ENCODE measurements at places on chromosomes 2 and 18. TPM values are rescaled to one million over a fixed set of nuclear protein-coding genes. Genes with fewer than 3 reads are reported as not detected.

GRCh38 chr2:187505065-187505672 is 49.1 kb downstream of the TFPI start:
- no peak for DNase-seq

GRCh38 chr2:9696731-9697130 is 65.9 kb upstream of the YWHAQ start:
- DNase-seq, result no peak

Gene ALPG
- total RNA-seq, result not detected

Gene ASB3
- 27.9 TPM for total RNA-seq

DNA sequence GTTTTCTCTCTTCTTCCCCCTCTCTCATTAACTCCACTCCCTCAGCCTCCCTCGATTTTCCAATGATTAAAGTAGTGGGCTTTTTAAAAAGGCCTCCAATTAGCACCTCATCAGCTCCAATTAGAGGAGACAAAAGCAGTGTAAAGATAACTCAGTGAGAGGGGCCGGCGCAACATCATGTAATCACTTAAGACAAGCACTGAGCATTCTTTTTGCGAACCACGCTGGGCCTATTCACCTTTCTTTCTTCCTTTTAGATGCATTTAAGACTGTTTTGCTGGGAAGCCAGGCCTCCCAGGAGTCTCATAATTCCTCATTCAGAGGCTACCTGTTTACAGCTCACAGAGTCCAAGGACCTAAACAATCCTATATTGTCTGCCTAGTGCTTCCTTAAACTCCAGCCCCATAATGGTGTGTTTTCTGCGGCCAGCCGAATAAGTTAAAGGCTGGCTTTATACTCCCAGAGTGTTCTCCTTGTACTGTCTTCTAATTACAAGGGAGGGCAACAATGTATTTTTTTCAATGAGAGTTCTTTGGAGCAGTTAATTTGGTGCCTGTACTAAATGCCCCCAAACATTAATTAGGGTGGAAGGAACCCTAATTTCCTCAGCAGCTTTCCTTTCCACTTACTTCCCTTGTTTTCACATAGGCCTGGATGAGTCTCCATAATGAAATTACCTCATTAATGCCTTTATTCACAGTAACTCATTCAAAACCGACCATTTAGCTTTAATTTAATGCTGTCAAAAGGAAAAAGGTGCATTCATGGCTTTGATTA is 28.0 kb upstream of the LMAN1 start:
- DNase-seq, result no peak

GRCh38 chr2:224466304-224466895 is 64.5 kb upstream of the FAM124B start:
- no peak for DNase-seq

DNA sequence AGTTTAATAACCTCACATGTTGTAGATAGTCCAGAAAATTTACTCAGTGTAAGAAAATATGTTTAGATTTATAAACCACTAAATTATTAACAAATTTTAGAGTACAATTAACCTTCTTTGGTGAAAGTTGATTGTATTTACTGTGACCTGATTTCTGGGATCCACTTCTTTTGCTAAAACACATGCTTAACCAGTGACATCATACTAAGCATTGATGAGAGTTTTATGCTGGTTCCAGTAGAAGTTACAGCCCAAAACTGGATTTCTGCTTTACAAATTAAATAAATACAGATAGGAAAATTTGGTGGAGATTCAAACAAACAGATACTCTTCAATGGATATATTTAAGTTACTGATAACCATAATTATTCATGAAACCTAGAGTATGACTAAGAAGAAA is 40.9 kb downstream of the RBBP8 start:
- no peak for DNase-seq

DNA sequence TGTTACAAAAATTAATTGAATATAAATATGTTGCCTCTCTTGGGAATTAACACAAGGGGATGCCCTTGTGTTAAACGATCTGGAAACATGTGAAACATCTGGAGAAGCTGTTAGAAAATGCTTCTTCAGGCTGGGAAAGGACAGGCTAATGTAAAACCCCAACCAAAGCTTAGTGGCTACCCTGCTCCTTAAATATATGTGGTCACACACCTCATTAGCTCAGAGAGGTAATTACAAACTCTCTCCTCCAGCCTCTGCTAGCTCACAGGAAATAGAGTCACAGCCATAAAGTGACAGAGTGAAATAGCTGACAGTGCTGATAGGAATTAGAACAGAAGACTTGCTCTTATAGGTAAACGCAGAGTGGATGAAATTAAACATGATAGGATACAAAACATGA is 155.9 kb downstream of the RAB3GAP1 start:
- no peak for DNase-seq

- DNase-seq, result no peak
Measured at GRCh38 chr2:169087757-169088379, 18.5 kb downstream of the DHRS9 start.

GRCh38 chr2:15619076-15619475 is 27.4 kb downstream of the DDX1 start:
- no peak for DNase-seq

DNA sequence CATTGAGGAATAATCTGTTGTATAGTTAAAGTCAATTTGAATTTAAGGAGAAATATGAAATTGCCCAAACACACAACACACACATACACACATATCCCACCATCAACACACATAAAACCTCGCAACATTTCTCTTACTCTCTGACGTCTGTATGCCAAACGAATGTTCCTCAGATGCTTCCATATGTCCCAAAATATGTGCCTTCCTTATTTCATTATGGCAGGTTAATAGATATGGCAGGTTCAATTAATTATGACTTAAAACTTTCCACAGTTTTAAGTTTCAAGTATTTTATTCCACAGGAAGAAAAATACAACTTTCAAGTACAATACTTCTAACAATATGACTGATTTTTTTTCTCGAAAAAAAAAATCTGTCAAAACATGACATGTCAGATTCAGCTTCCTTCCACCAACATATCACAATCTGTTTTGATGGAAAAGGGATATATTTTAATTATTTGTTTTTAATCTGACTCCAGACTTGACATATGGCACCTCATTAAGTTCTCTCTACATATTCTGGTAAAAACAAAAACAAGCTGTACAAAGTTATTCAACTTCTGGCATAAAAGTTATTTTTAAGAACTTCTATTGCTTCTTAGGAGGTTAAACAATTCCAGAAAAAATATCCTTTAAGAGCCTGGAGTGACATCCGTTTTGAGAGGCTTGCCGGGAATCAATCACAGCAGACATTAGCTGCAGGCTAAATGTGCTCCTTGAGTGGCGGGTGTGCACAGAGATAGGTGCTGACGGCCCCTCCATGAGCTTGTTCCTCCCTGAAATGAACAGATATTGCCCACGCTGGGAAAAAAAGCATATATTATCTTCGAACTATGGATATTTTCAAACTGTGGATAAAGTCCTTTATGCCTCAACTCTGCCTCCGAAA is 812.7 kb downstream of the DCDC2C start:
- no peak for DNase-seq

DNA sequence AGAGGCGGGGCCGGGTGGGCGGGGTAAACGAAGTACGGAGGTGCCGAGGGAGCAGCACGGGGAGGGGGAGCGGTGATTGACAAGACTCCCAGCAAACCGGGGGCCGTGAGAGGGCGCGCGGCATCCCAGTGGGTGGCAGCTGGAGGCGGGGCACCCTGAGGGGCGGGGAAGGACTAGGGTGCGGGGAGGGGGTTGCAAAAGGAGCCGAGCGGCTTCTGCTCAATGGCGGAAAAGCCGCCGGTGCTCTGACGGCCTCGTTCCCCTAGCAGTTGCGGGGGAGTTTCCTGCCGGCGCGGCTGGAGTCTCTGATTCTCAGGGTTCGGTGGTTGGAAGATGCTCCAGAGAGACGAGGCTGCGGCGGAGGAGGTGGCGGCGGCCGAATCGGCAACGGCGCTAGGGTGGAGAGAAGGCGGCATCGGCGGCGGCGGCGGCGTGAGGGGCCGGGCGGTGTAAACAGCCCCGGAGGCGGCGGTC is at the start of gene PPM1B:
Gene PPM1B (plus strand): TSS at position 195 of the 474 bp plus-strand sequence. CDS start 32,325 bp downstream, outside the sequence.
- DNase-seq, result peak; percentile 100

DNA sequence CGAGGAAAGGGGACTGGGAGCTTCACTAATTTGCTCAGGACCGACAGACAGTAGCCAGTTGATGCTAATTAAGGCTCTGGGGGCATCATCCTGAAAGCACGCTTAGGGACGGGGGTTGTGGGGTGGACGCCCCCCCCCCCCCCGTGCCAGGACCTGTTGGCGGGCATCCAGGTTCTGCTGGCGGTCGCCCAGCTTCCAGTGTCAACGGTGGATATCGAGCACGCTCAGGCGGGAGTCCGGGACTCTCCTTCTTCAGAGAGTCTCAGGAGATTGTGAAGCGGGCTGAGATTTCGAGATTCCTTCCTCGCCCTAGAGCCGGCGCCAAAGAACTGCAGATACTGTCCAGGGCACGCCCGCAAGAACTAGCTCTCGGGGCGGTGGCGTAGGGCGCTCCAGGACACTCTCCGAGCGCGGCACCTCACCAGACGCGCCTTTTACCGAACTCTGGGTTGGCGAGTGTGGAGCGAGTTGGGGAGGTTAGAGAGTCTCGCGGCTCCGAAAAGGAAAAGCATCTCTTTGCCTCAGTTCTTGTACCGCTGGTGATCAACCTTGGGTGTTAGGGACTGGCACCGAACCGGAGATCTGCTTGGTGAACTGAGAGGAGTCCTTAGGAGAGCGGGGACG is 5.6 kb downstream of the RAX start:
- peak; percentile 13 for DNase-seq

DNA sequence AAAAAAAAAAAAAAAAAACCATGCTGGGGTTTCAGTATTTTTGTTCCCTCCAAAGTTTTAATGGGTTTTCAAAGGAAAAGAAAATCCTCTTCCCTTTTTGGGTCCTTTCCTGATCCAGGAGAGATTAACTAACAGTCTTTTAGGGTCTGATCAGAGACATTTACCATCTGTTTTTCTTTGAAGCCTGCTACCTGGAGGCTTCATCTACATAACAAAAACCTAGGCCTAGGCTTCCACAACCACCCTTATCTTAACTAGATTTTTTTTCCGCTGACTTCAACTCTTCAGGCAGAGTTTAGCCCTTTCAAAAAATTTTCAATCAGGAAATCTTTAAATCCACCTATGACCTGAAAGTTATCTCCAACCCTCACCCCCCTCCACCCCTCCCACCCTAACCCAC is 154.7 kb downstream of the MBD2 start:
- DNase-seq, result no peak

Gene CRYBA2
- total RNA-seq, result not detected

DNA sequence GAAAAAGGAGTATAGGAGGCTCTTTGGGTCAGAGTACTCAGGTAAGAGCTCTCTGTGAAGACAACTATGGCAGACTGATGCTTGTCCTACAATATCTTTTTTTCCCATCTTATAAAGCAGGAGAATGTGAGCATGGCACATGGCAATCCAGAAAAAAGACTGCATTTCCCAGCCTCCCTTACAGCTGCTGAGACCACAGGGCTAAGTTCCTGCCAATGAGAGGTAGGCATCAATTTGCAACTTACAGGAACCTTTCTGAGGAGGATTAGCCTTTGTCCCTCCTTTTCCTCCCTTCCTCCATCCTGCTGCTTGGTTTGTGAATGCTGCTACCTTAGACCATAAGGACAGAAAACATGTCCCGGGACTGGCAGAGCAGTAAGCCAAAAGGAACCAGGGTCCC is 37.8 kb upstream of the ST8SIA5 start:
- DNase-seq, result no peak

GRCh38 chr2:24791452-24791851 is 1.7 kb downstream of the PTRHD1 start:
- DNase-seq, result peak; percentile 23

Gene B3GNT2
- total RNA-seq, result 34.7 TPM

Gene NYAP2
- not detected for total RNA-seq

Gene HOXD1
- total RNA-seq, result 10.3 TPM

GRCh38 chr2:160006475-160006874 is 55.9 kb downstream of the PLA2R1 start:
- no peak for DNase-seq

- no peak for DNase-seq
Measured at GRCh38 chr2:162435676-162436075, 91.7 kb downstream of the GCA start.

Gene CCDC178
- 0.13 TPM for total RNA-seq

DNA sequence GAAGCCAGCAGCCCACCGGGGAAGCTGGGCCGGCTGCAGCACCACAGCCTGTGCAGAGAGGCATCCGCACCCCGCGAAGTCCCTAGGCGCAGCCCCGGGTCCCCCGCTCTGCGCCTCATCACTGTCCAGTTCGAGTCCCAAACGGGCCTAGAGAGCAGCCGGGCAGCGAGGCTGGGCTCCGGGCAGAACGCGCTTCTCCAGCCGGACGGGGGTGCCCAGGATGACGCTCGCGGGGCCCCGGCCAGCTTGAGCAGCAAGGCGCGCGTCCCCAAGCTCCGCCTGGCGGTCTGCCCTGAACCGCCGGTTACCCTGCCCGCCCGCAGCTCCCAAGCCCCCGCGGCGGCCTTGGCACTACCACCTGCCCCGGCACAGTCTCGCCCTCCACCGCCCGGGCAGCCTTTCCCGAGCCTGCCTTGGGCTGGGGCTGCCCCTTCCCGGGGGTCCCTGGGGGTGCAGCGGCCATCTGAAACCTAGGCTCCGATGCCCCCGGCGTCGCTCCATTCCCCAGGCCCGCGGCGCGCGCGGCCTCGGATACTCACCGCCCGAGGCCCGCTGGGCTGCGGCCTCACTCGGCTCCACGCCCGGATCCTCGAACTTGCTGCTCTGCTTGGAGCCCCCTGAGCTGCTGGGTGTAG is 591 bp downstream of the SLC16A14 start:
- no peak for DNase-seq

- no peak for DNase-seq
Measured at GRCh38 chr18:69883781-69884180, 63.9 kb downstream of the CD226 start.

Gene FHOD3
- total RNA-seq, result 2.4 TPM

- no peak for DNase-seq
Measured at GRCh38 chr2:14322306-14322705, 310.2 kb upstream of the LRATD1 start.

DNA sequence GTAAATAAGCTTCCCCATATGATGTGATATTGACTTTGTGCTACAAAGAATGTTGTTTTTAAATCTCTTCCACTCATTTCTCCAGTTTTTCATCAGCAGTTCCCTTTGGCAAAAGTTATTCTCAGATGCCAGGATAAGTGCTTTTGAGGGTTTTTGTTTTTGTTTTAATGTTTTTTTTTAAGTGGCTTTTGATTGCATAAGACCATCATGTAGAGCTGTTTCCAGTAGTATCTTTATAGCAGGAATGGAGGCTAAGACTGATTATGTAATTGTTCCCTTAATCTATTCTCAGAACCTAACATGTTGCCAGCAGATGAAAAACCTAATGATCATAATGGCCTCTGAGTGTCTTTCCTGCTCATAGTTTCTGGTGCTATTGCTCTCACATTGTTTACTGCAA is 77.9 kb downstream of the CABLES1 start:
- DNase-seq, result no peak

Gene HOXD13
- total RNA-seq, result 10.3 TPM

DNA sequence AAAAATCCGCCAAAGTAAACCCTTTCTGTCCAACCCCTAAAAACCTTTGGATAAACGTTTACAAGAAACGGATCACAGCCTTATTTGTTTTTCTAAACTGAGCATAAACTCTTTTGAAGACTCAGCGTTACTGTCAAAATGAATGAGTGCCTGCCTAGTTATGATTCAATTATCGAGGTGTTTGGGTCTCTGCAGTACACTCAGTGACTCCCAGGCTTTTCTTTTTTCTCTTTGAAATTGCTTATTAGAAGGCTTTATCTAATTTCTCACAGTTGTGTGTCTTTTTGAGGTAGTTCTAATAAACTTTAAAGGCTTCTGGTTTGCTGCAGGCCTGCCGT is 663 bp downstream of the RHBDD1 start:
- DNase-seq, result peak; percentile 1
